ENCODE measurements at places on chromosomes 7 and 10.

DNA sequence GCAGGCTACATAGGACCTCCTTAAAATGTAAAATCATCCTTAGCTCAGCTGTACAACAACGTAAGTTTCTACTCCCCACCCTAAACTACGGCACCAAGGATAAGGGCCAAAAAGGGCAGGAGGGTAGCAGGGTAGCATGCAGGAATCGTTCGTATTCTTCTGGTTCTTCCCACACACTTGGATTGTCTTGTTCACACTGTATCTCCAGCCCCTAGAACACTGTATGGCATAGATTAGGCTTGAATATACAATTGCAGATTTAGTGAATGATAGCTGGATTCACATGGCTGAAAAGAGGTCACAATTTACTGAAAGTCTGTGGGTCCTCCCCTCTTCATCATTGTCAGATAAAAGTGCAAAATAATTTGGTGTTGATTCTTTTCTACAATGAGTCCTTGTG lies 28.2 kb upstream of the PRKAR2B start:
- no peak for DNase-seq

DNA sequence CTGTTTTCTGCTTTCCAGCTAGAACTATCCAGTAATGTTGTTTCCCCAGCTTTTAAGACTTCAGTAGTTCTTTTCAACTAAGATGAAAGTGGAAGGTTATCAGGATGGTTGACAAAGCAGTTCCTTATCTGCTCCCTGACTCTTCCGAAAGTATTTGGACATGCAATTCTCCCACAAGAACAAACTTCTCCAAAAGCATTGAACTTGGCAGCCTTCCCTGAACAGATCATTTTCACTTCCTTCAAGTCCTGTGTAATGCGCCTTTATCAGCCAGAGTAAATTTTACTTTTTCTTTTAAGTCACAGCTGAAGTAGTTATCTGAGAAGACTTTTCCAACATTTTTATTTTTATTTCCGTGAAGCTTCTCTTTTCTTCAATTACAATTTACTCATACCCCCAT lies 39.7 kb downstream of the CDC14C start:
- DNase-seq: no peak

- no peak for DNase-seq
Measured at GRCh38 chr10:114674346-114674745, 16.3 kb upstream of the ABLIM1 start.

- DNase-seq: no peak
Measured at GRCh38 chr7:50207686-50208255, 96.7 kb upstream of the IKZF1 start.

- no peak for DNase-seq
Measured at GRCh38 chr7:2016761-2017480, 215.8 kb downstream of the MAD1L1 start.

- no peak for DNase-seq
Measured at GRCh38 chr10:126062131-126063032, 166.0 kb downstream of the FANK1 start.

- DNase-seq: no peak
Measured at GRCh38 chr7:74453322-74454011, at the start of gene GTF2IRD1. TSS of gene GTF2IRD1 (plus strand) at chr7:74453906. CDS start at chr7:74508081, 54,175 bp downstream.

GRCh38 chr10:132395704-132396493 lies 1.1 kb upstream of the PWWP2B start:
- DNase-seq: no peak

DNA sequence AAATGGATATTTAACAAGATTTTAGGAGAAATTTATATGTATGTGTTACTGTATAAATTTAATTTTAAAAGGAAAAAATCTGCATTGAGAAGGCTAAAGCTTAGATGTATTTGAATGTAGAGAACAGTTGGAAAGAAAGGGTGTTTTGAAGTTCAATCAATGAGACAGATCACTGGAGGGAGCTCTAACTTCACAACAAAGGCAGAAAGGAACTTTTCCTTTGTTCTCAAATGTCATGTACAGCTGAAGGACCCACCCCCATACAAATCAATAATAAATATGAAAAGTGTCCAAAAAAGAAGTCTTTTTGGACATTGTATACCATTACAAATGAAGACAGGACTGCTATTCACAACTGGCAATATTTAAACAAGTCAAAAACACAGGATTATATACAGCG lies 403.4 kb downstream of the DNAJB9 start:
- no peak for DNase-seq

DNA sequence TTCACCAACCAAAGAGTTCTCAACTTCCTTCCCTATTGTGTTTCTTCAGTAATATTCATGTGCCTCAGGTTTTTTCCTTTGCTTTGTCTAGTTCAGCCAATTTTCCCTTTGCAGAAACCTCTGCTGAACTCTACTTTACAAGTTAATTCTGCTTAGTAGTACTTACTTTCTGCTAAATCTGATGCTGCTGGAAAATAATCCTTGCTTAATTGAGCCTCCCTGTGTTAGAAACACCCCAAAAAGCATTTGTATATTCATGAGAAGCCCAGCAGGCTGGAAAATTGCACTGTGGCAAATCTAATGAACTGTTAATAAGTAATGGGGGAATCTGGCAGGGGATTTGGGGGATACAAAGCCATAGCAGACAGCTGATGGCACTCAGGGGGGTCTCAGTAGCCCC lies 78.5 kb downstream of the CDCA7L start:
- no peak for DNase-seq

DNA sequence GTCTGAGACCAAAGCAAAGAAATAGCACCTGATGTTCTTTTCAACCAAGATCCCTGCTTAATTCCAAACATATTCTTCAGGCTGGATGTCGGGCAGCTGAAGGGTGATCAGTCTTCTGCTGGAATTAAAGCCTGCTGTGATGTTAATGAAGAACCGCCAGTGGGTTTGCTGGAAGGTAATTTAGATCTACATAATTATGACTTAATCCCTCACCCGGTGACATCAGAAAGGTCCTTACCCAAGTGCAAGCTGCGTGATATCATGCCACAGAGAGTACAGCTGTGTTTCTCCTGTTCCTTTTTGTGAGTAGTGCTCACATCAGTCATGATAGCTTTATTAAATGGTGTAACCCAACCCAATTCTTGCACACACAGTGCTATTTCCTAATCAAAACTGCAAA lies 29.1 kb upstream of the LRGUK start:
- no peak for DNase-seq

GRCh38 chr10:132178046-132178445 lies 8.7 kb upstream of the DPYSL4 start:
- DNase-seq: no peak

DNA sequence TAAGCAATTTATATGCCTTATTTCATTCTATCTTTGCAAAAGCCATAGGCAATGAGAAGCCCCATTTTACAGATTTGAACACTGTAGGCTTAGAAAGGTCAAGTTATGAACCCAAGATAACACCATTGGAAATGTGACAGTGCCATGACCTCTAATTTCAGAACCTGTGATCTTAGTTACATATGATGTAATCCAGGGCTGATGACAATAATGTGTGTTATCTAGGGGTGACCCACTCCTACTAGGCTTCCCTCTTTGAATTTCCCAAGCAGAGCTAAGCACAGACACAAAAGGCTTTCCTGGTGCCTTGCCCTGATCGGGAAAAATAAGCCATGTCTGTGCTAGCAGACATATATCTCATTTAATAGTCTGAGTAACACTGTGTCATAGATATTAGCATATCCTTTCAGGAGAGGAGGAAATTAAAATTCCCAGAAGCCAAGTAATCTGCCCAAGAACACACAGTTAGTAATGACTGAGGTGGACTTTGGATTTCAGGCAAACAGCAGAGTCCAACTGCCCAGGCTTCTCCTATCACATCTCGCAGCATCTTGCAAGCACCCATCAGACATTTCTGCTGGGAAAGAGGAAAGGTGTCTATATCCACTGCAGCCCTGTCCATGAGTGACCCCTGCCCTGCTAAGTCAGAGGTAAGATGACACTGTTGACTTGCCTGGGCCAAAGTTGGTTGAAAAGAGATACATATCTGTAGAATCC lies 2.8 kb upstream of the TECTB start:
- DNase-seq: no peak

- no peak for DNase-seq
Measured at GRCh38 chr10:93921338-93921737, 27.6 kb downstream of the SLC35G1 start.

GRCh38 chr7:140275069-140275965 lies 98.5 kb upstream of the KDM7A start:
- DNase-seq: no peak

- DNase-seq: no peak
Measured at GRCh38 chr7:158517571-158517970, 70.1 kb downstream of the PTPRN2 start.

- no peak for DNase-seq
Measured at GRCh38 chr10:94293354-94293753, 69.4 kb downstream of the NOC3L start.

GRCh38 chr7:101630591-101630990 lies 1.5 kb upstream of the MYL10 start:
- no peak for DNase-seq

- DNase-seq: no peak
Measured at GRCh38 chr7:84783141-84783778, 403.6 kb downstream of the SEMA3D start.

DNA sequence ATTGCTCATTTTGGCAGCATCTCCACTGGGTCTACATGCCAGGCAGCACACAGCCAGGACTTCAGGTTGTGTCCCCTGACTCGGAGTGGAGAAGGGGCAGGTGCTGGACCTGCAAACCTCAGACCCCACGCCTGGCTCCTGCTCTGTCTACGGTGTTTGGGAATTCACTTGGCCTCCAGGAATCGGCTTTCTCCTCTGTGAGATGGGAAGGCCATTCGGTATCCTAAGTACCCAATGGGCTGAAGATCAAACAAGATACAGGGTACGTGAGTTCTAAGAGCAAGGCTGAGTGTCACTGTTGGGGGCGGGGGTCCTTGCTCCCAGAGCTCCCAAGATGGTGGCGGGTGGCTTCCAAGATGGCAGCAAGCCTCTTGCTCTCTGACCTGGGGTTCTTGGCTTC lies 73.2 kb upstream of the EN2 start:
- DNase-seq: no peak

DNA sequence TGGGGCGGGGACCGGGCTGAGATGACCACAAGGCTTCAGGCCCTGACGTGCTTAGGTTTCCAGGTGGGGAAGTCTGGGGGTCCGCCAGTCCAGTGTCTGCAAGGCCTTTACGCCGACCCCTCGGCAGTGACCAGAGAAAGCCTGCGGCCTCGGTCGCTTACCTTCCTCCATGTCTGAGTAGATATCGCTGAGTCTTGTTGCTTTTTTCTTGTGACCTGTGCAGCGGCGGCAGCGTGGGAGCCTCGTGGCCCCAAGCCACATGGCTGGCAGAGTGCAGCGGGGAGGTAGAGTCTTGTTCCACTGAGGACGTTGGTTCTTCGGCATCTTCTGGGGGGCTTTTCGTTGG lies 329 bp downstream of the NOLC1 start:
- DNase-seq: no peak

DNA sequence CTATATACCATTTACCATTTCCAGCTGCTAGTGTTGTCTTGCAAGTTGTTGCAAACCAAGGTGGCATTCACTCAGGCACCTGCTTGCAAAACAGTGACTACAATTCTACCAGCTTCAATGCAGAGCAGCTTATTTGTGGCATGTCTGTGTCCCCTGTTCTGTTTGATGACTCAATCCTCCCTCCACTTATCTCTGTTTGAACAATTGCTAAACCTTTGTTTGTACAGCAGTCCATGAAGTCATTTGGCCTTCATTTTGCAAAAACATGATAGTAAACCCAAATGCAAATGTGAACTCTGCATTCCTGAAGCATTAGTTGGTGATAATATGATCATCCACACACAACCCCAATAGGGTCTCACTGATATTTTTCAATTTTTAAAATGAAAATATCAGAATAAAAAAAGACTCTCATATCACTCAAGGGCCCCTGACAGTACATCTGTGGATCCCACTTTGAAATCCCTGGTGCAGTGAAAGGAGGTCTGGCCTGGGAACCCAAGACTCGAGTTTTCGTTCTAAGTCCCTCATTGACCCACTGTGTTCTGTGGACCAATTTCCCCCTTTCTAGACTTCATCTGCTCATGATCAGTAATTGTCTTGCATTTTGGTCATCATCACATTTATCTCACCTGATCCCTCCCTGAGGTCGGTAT lies 425.4 kb downstream of the RPS24 start:
- DNase-seq: no peak

GRCh38 chr10:88990384-88991160 lies at the start of gene FAS:
TSS of gene FAS (plus strand) at chr10:88990798. CDS start at chr10:88990877, 79 bp downstream.
- DNase-seq: peak; percentile 64

DNA sequence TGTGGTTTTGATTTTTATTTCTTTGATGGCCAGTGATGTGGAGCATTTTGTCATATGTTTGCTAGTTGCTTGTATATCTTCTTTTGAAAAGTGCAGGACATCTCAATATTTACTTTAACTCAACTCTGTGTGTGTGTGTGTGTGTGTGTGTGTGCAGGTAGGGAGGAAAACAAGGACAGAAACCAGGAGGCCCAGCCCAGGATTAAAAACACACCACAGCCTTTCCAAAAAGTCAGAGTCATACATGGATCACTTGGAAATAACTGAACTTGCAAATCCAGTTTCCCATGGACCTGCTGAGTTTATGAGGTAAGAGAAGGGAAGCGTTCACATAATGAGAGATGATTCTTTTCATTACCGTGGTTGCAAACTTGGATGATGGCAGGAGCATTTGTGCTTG lies 189.9 kb upstream of the LYZL1 start:
- no peak for DNase-seq

GRCh38 chr7:139035586-139036353 lies at the start of gene ZC3HAV1L:
TSS of gene ZC3HAV1L (minus strand) at chr7:139036042. CDS start at chr7:139036017, 25 bp downstream.
- no peak for DNase-seq

DNA sequence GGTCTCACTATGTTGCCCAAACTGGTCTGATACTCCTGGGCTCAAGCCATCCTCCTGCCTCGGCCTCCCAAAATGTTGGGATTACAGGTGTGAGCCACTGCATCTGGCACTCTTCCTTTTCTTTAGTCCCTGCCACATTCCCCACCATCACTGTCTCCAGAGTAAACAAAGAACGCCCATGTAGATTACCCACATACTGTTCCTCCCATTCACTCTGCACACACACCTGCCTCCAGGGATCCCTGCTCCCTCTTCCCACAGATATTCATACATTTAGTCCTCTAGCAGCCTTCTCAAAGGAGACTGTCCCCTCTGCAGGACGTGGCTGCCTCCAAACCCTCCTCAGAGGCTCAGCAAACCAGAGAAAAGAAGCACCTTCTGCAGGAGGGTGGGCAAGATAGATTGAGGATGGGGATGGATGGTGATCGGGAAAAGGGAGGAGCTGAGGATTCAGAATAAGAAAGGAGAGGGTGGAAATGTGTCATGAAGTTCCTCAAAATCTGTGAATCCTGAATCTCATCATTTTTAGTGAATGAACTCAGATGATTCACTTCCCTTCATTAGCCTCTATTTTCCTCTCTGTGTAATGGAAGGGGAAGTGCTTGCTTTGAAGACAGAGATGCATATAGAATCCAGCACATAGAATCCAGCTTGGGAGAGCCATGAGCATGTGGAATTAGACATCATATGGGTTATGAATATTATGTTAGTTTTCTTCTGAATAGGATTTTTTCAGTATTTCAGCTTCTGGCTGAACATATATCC lies 5.5 kb upstream of the PLAU start:
- no peak for DNase-seq

DNA sequence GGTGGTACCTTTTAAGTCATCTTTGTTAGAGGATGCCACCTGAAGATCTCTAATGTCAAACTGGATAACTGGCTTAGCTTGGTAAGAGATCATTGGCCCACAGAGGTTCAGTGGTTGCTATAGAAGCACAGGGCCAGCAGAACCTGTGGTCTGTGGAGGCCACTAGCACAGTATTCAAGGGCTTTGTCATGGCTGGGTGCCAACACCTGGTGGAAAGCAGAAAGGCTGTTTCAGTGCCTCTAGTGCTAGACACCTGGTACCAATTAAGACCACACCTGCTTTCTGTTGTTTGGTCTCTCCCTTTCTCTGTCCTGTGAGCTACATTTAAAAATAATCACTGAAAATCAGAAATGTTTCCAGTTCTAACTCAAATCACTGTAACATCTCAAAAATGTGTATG lies 10.0 kb upstream of the PCGF5 start:
- DNase-seq: no peak
